CD4-positive, alpha-beta T cell (primary cell): ENCODE measurements at places on chromosomes 6 and 20.

GRCh38 chr6:160424256-160424655 is 76.1 kb downstream of the SLC22A3 start:
- no peak for DNase-seq
- H3K4me1 ChIP-seq = peaks cover 9% of the 10 kb centered on the region
- peaks cover 7% of the 10 kb centered on the region for H3K27me3 ChIP-seq

DNA sequence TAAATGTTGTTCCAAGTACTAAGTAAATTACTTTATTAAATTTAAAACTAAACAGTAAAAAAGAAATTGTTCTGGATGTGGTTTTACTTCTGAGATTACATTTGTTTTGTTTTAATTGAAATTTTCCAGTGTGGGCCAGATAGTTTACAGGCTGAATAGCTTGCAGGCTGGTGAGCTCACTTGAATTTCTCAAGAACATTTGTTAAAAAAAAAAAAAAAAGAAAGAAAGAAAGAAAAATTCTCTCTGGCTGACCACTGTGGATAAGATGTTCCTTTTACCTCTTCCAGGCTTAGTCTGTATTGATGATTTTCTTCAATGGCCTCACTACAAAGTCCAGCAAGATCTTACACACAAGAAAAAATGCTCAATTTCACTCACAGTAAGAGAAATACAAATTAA is 85.4 kb downstream of the PLCG1 start:
- H3K4me3 ChIP-seq = no peak overlapping the region
- DNase-seq = no peak
- H3K36me3 ChIP-seq = no peaks in the 10 kb centered on the region
- H3K27me3 ChIP-seq = no peaks in the 10 kb centered on the region
- no peak overlapping the region for H3K27ac ChIP-seq

DNA sequence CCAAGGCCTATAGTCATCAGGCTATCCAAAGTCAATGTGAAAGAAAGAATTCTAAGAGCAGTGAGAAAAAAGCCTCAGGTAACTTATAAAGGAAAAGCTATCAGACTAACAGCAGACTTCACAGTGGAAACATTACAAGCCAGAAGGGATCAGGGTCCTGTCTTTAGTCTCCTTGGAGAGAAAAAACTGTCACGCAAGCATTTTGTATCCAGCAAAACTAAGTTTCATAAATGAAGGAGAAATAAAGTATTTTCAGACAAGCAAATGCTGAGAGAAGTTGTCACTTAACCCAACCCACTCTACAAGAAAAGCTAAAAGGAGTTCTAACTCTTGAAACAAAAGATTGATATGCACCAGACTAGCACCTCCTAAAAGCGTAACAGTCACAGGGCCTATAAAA is 28.1 kb downstream of the CITED2 start:
- DNase-seq = no peak
- H3K36me3 ChIP-seq = no peaks in the 10 kb centered on the region
- peaks cover 17% of the 10 kb centered on the region for H3K4me1 ChIP-seq
- H3K4me3 ChIP-seq = no peak overlapping the region

GRCh38 chr20:4673371-4674001 is 48.2 kb upstream of the PRND start:
- no peak for DNase-seq
- no peak overlapping the region for H3K27ac ChIP-seq
- no peaks in the 10 kb centered on the region for H3K4me1 ChIP-seq
- H3K27me3 ChIP-seq = no peaks in the 10 kb centered on the region
- H3K36me3 ChIP-seq = no peaks in the 10 kb centered on the region

DNA sequence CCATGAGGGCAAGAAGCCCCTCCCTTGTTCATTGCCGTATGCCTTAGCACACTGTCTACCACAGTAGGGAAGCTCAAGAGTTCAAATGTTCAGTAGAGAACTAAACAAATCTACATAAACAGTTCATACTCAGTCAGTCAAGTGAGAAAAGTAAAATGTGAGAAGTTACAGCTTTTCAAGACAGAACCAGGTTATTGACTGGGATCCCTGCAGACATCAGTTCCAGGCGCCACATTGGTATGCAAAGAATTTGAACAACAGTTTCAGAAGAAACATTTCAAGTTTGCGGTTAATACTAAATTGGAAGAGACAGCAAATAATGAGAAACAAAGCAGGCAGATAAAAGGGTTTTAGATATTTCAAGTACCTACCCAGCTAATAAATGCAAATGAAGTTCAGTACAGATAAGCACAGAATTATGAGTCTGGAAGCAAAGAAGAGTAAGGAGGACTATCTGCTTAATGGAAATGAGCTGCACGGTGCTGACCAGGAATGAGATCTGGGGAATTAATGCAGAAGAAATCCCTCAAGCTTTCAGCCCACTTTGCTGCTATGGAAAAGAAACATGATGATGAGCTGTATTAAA is 246.2 kb downstream of the HACE1 start:
- H3K4me3 ChIP-seq = no peak overlapping the region
- H3K27ac ChIP-seq = no peak overlapping the region
- no peak for DNase-seq

DNA sequence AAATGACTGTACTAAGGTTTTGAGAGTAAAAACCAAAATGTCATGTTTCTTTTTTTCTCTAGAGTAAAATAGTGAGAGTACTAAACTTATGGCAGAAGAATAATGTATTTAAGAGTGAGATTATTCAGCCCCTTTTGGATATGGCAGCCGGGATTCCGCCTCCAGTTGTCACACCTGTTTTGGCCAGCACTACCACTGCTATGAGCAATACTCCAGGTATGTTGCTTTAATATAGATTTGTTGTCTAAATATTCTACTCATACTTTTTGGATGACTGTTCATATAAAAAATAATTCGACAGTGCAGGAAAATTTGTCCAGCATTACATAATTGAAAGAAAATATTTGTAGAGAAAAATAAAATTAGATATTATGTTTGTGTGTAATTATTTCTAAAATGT is 59.5 kb downstream of the SCAF8 start:
- no peak overlapping the region for H3K4me3 ChIP-seq
- peaks cover 42% of the 10 kb centered on the region for H3K36me3 ChIP-seq
- no peak for DNase-seq
- H3K4me1 ChIP-seq = no peaks in the 10 kb centered on the region
- no peak overlapping the region for H3K27ac ChIP-seq
- H3K27me3 ChIP-seq = no peaks in the 10 kb centered on the region
